Muscle of back (tissue), 13 donors: ENCODE measurements at places on chromosomes 6 and 20.

GRCh38 chr6:108777536-108777935 is 70.7 kb upstream of the ARMC2 start:
- DNase-seq = peak; percentile 44

GRCh38 chr6:3352678-3353077 is 93.9 kb downstream of the PSMG4 start:
- DNase-seq = no peak

- peak; percentile 94 for DNase-seq
Measured at GRCh38 chr6:26025894-26026832, 61.1 kb upstream of the HFE start.

DNA sequence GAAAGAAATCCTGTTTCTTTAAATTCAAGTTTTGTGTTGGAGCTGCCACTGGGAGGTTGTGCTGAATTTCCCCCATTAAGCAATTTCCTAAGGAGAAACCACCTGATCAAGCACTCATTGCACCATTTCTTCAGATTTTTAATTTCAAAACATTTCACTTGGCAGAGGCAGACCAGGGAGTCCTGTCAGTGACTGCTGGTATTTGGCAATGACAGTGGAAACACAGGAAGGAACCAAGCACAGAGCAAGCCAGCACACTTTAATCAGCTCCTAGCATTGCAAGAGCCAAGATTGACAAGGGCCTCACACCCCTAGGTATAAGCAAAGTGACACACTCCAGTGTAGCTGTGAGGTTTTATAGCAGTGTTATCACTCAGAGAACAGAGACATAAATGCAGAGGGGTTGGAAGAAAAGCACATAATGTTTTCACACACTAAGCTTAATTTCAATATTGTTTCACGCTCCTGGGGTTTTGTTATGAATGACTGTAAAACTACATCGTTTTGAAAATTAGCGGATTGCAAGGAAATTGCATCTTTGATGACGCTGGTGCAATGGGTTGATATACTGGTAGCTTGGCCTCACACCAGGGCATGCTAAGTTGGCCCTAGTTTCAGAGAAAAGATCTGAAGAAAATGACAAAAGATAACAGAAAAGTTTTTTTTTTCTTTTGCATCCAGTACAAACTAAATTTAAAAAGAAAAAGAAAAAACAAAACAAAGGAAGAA is 768.4 kb downstream of the TFAP2A start:
- DNase-seq = peak; percentile 2

GRCh38 chr6:166156942-166157341 is 10.7 kb downstream of the TBXT start:
- DNase-seq = peak; percentile 3

DNA sequence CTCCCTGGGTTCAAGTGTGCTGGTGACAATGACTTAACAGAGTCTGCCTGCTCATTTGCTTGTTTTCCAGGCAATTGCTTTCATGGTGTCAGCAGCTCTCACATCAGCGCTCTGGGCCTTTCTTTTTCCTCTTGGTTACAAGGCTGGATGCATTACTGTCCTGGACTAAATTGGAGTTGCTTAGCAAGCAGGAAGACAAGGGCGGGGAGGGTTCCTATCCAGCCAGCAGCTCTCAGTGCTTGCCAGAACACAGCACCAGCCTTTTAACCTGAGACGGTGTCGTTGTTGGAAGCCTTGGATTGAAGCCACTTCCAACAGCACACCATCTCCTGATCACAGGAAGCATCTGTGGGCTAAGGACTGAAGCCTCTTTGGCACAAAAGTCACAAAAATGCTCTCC is 606.9 kb downstream of the CDH26 start:
- peak; percentile 59 for DNase-seq

DNA sequence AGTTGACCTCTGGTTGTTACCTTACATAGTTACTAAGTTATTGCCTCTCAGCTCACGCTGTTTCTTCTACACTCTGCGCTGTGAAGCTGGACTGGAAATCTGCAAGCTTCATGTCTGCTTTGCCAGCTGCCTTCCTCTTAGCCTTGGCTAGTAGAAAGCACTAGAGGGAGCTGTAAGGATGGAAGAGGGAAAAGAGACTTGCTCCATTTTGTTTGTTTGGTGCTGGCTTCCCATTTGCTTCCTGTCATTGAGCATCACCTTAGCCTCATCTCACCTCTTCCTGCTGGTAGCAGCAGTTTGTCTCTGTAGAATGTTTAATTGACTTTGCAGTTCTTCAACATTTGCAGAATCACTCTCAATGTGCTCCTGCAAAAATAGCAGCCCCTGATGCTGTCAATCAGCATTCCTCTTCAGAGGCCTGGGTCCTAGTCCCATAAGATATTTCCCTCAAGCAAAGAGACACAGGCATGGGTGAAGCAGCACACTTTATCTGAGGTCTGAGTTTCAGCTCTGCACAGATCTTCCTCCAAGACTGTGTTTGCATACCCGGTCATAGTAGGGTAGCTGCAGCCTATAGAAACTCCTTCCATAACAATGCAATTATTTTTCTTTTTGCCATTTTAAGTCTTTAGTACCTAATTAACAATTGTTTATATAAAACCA is 302.2 kb upstream of the EPHA7 start:
- DNase-seq = peak; percentile 1

- no peak for DNase-seq
Measured at GRCh38 chr6:16633465-16633864, 127.8 kb downstream of the ATXN1 start.

DNA sequence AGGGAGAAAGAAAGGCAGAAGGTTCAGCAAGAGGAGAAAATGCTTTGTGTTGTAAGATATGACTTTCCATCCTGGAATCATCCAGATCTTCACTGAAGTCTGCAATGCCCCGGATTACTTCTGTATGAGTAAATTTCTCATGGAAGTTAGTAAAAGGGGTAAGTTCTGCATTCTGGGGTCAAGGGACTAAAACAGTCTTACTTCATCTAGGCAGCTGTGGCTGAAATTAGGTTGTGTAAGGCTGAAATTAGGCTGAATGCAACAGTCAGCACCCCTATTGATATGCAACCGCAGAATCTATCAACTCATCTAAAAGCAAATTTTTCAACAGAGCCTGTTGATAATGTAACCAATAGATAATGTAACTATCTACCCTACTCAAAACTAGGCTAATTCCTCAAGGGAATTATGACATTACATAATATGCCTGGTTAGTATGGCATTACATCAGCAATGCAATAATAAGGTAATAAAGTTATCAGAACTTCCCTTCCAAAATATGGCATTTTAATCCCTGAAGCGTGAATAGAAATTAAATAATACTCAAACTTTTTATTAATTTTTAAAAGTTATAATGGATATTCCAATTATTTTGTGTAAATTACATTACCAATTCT is 671.7 kb upstream of the CITED2 start:
- no peak for DNase-seq

DNA sequence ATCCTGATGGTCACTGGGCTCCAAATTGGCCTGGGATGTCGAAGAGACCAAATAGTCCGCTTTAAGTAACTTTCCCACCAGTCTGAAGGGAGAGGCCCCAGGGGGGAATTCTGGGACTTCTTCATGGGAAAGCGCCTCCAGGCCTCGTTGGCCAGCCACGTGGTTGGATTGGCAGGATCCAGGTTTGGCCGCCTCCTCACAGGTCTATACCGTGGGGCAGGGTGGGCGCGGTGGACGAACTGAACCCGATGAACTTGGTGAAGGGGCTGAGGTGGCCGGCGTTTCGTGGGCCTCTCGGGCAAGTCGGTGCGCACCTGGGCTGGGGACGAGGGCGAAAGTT is 297 bp downstream of the POM121L2 start:
- DNase-seq = no peak

DNA sequence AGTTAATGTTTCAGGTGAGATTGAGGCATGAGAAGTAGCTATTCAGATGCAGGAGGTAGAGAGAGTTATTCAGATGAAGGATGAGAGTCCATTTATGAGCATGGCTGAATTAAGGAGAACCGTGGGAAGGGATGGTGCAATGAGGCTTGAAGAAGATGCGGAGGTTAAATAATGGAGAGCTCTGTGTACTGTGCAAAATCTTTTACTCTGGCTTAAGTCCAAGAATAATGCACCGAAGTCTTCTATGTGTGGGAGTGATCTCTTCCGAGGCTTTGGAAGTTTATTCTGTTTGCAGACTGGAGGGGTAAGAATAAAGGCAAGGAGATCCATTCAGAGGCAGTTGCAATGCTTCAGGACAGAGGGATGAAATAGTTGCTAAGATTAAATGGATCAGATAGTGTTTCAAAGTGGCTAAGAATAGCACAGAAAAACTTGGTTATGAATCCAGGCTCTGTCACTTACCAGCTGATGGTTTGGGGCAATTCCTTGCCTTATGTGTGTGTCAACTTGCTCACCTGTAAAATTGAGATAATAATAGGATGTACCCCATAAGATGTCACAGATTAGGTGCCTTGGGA is 467.1 kb downstream of the HDGFL1 start:
- no peak for DNase-seq

DNA sequence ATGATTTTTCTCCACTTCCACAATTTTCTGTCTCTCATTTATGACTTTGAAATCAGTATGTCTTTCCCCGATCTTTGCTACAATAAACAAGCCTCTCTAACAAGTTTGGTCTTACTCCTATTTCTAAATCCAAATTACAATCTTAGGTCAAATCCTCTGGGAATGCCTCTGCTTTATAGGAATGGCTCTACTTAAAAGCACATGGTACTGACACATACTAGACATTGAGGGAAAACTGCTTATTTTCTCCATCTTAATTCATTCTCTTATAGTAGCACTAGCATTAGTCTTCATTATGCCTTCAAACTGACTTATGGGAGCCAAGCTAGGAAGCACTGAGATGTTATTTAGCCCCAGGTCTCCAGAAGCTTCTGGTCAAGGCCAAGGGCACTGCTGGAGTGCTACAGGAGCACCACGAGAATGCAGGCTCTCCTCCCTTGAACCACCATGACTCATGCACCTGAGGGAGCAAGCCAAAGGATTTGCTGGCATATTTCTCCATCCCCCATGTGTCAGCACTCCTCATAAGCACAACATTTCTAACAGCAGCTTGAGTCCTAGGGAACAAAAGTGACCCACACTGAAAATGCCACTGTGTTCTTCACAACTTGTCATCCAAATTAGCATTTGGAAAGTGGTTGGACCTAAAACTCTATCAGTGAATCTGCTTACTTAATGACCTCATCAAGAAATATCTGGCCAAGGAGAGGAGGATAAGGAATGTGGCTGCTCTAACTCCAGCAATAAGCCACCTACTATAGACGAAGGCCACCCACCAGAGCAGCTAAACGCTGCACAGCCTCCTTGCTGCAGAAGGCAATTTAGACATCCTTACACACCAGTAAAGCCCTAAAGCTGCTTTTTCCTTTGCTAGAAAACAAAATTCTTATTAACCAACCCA is 156.8 kb upstream of the KCNQ5 start:
- DNase-seq = peak; percentile 1

- no peak for DNase-seq
Measured at GRCh38 chr6:14254505-14254904, 136.9 kb downstream of the CD83 start.

GRCh38 chr6:73713426-73714147 is 17.6 kb downstream of the CD109 start:
- DNase-seq = no peak

- DNase-seq = no peak
Measured at GRCh38 chr6:4774296-4774695, 1.9 kb upstream of the CDYL start.

DNA sequence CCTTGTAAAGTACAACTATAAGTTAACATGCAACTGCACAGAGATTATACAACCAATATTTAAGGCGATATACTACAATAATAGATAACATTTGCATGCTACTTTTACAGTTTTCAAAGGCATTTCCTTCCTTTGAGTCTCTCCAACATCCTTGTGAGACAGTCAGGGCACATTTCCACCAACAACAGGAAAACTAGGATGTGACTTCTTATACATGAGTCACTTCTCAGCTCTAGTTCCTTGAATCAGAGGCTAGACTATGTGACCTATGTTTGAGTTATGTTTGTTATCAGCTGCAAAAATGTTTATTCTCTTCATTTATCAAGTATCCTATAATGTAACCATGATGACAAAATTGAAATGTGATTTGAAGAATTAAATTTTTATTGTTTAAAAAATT is 51.7 kb upstream of the TFAP2D start:
- DNase-seq = no peak
